ENCODE measurements at places on chromosomes 6 and 20.

DNA sequence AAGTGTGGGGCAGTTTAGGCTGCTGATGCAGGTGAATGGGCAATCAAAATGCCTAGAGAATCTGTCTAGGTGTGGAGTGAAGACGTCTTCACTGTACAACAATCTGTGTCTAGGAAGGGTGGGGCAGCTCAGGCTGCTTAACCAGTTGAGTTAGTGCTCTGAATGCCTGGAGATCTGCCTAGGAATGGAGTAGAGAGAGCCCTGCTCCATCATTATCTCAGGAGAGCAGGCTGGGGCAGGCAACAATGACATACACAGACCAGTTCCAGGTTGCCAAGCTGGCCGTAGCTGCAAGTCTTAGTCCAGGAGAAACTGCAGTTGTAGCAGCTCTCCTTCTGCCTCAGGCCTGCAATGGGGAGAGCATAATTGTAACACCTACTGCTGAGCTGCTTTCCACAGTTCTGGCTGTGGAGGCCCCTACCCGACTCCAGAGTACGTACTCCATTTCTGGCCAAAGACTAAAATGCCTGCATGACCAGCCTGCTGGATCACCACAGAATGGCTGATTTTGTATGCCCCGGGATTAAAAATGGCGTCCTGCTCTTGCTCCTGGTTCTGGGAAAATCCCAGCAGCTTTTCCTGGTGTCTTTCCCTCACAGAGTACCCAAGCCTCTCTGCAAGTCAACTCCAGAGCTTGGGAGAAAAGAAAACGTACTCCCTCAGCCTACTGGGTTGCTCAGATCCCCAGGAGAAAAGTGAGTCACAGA is 545.4 kb downstream of the ADGRB3 start:
- DNase-seq: no peak

GRCh38 chr6:35026434-35027222 is 114.5 kb downstream of the TCP11 start:
- DNase-seq: no peak

GRCh38 chr20:38872036-38872435 is 54.2 kb upstream of the FAM83D start:
- DNase-seq: no peak

DNA sequence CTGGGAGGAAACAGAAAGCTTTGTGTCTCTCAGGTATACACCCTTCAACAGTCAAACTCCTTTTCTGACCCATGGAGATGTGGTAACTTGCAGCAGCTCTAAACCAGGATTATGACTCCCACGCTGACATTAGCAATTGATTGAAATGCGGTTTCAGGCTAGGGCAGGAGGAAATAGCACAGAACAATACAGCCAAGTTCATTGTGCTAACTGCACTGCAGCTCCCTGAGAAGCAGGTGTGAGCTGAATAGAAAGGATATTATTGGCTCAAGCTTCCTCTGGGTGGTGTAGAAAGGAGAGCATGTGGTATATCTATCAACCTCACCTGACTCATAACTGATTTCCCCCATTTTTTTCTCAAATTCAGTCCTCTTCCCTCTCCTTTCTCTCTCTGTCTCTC is 612.3 kb upstream of the BTBD3 start:
- no peak for DNase-seq

DNA sequence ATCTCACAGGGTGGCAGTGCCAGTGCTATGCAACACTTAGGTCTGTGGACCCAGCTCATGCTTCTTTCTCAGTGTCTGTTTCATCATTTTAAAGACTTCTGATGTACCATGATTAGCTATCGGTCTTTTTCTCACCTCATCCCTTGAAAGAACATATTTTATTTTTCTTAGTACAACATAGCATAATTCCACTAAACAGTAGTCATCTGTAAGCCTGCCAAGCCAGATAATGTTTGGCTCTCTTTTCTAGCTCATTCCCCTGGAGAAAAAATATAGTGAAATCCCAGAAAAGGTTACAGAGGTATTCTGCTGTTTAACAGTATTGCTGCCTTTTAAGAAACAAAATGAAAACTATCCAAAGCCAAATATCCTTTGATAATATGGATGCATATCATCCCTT is 177.0 kb upstream of the MMS22L start:
- DNase-seq: no peak

DNA sequence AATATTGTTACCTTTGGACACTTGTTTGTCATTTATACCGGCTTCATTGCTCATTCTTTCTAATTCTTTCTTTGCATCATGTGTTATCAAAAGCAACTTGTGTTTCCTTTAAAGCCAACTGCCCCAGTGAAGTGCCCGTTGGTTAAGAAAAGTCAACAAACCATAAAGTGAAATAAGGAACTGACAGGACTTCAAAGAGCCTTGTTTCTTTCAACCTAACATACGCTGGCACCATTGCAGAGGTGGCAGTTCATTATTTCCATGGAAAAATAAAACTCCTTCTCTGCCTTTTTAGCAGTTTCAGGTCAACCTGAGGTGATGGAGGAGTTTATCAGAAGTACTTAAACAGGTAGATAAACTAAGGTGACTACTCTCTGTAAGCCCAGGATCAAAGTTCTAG is 28.8 kb downstream of the FERMT1 start:
- DNase-seq: no peak

GRCh38 chr6:37366910-37367309 is 13.1 kb downstream of the RNF8 start:
- no peak for DNase-seq

GRCh38 chr6:111761783-111762312 is 111.4 kb downstream of the FYN start:
- no peak for DNase-seq

GRCh38 chr6:26250698-26251044 is 114.3 kb upstream of the BTN3A2 start:
- no peak for DNase-seq

- no peak for DNase-seq
Measured at GRCh38 chr6:80940976-80941375, 811.5 kb downstream of the TENT5A start.

GRCh38 chr20:61387954-61388348 is 135.9 kb downstream of the CDH4 start:
- no peak for DNase-seq

- no peak for DNase-seq
Measured at GRCh38 chr20:45874576-45874975, 6.5 kb upstream of the ZSWIM1 start.

DNA sequence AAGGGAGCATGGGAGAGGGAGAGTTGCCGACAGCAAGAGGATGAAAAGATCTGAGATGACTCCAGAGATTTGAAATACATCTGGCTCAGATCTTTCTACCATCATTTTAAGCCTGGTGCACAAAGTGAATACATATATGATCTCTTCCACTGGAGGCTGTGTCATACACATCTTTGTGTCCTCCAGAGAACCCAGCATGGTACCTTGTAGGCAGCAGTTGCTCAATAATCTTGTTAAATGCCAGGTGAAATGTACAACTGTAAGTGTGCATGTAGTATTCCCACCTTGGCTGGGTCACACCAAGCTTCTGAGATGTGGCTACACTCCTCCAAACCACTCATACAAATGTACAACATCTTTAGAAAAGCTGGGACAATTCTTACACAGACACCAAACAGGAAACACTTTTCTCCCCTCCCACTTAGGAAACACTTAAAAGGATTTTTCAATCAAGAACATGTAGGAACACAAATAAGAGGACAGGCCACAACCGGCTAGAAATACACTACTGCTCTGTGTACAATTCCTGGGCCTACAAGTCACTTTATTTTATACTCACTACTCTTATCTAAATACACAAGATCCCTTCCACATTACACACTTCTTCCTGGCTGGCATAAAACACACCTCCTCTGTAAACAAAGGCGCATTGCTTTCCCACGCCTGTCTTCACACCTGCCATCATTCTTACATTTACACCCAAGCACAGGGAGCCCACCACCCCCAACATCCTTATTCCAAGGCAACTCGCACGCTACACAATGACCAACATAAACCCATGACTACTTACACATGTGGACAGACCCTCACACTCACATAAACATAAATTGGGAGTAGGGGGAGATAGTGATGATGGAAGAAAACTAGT is 3.8 kb upstream of the IER3 start:
- no peak for DNase-seq

- DNase-seq: no peak
Measured at GRCh38 chr6:6565069-6565468, 23.5 kb upstream of the LY86 start.

DNA sequence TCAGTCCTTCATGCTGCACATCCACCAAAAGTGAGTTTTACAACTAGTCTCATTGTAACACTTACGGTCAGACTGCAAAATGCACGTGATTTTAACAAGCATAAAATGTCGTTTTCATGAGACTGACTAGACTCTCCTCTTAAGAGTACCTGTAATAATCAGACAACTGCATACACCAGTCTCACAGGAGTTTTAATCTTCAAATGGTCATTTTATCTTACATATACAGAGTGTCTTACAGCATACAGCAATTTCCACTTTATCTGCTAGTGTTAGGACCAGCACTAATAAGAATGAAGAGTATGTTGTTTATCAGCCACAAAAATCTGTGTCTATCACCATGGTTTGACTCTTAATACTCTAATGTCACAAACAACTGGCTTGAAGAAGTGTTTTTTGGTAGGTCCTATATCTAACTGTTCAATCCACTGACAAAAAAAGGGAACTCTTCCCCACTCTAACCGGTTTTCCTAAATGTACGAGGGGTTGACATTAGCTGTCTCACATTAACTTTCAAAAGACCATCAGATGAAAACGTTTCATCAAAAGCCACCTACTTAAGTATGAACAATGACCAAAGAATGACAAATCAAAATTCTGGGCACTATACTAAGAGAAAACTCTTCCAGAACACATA is 1.5 kb upstream of the ASF1A start:
- DNase-seq: no peak

- DNase-seq: no peak
Measured at GRCh38 chr20:15945289-15945688, 628.0 kb downstream of the KIF16B start.

- no peak for DNase-seq
Measured at GRCh38 chr6:101663100-101663499, 269.6 kb downstream of the GRIK2 start.

DNA sequence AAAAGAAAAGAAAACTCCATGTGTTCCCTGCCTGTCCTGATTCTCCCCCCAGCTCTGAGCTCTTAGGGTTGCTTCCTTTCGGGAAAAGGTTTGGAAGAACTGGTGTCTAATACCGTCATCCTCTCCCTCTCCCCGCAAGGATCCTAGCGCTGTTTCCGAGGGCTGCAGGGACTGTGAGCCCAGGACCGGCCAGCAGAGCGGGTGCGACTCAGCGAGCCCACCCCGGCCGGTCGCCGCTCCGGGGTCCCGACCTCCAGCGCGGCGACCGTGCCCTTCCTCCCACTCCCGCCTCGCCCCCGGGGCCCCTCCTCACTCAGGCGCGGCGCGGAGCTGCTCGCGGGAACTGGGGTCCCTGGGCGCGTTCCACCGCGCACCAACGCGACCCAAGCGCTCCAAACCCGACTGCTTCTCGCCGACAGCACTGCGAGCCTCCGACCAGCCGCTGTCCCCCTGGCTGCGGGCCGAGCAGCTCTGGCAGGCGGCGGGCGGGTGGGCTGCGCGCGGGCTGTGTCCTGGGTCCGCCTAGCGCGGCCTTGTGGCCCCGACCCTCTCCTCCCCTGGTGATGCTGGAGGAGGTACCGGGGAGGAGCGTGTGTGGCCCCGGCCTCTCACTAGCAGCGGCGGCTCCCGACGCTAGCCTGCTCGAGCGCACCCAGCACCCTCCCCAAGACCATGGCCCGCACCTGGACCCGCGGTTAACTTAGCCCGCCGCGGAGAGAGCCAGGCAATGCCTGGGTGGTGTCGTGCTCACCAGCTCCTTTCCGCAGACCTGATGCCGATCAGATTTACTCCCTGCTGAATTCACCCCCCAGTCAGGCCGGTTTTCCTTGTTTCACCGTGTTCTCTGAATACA is at the start of gene PLA2G7:
Gene PLA2G7, minus strand, starts transcription at position 509 of the 853 bp plus-strand sequence. CDS start 12,484 bp downstream, outside the sequence.
- no peak for DNase-seq

DNA sequence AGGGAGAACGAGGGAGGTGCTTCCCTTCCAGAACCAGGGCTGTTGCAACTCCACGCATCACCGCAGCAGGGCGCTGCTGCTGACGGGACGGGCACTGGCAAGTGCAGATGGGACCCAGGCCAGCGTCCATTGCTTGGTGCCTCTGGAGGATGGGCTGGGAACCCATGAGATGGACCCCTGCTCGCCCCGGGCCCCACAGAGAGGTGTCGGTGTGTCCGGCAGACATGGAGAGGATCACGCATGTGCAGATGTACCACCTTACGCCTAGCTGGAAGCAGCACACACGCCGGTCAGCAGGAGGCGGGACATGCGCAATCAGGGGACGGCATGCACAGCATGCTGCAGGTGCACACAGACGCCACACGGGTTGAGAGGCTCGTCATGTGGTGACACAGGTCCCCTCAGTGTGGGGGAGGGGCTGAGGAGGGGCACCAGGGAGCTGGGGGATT is 5.7 kb downstream of the CABLES2 start:
- DNase-seq: no peak

GRCh38 chr6:168232062-168232461 is 87.5 kb downstream of the DACT2 start:
- no peak for DNase-seq

GRCh38 chr6:36547646-36548400 is 544 bp upstream of the STK38 start:
- no peak for DNase-seq

DNA sequence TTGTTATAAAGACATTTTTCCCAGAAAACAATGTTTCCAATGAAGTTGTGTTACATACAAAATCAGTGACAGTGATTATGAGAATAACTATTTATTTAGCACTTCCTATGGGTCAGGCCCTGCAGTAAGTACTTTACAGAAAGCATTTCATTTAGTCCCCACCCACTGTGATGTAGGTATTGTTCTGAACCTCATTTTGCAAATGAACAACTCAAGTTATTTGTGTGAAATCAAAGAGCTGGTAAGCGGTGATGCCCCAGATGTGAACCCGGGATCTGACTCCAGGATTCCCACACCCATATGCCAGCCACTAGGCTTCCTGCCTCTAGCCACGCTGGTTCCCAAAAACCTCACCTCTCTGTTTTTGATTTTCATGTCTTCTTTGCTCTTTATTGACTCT is 30.9 kb downstream of the FAXC start:
- DNase-seq: no peak

DNA sequence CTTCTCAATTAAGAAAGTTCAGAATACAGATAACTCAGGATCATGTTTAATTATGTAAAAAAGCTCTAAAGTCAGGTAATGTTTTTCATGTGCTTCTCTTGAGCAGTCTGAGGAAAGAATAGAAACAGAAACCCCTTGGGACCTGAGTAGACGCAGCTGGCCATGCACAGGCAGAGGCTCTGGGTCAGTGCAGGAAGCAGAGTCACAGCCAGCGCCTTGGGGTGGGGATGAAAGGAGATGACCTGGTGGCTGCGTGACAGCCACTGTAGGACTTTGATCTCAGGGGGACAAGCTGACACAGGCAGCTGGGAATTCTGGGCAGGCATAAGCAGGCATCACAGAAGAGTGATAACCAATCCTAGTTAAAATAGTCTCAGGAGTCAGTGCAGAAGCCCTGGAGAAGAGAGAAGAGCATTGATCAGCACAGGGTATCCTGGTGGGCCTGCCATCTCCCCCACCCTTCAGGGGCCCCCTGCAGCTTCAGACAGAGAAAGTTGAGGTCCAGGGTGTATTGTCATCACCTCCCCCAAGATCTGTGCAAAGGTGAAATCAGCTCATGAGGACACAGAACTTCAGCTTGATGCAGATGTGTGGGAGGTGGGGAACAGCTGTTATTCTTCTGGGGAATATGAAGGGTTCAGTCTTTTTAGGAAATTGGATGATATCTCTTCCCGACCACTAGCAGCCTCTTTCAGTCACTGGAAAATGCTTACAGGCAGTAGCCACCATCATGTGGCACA is 6.4 kb downstream of the HLA-DQB1 start:
- DNase-seq: no peak

All from stimulated activated CD8-positive, alpha-beta memory T cell treated with anti-CD3 and anti-CD28 coated beads, Interleukin-4, amount 100 ng/mL, for 1 hour (primary cell).